ENCODE measurements at places on chromosomes 4 and X. TPM values are rescaled to one million over a fixed set of nuclear protein-coding genes. Genes with fewer than 3 reads are reported as not detected.

The STK32B gene
- total RNA-seq, result 0.63 TPM

The LONRF3 gene
- total RNA-seq, result 0.17 TPM

The CXCL13 gene
- not detected for total RNA-seq

The CT47C1 gene
- not detected for total RNA-seq

The SMC1A gene
- 5.9 TPM for total RNA-seq

The ASB12 gene
- total RNA-seq, result 0.17 TPM

The IGSF1 gene
- total RNA-seq, result not detected

All from bronchial smooth muscle cell (primary cell).